NCI-H1417 treated with DMSO at 0.1 percent for 48 hours (cell line): ENCODE measurements at places on chromosomes 11 and 22.

DNA sequence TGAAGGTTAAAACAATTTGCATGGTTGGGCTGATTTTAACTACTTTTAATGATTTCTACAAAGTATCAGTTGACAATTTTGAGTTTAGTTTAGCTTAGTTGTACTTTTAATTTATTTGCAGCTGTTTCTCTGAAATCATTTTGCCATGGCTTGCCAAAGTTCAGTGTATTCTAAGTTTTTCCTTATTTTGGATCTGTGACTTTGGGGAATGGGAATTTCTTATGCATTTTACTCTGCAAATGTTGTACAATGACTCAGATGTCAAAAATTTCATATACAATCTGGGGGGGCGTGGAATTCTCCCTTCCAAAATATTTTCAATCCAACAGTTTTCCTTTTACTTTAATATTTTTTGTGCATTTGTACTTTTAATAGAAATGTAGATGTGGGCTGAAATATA lies 8.9 kb upstream of the DCHS1 start:
- no peak for DNase-seq

DNA sequence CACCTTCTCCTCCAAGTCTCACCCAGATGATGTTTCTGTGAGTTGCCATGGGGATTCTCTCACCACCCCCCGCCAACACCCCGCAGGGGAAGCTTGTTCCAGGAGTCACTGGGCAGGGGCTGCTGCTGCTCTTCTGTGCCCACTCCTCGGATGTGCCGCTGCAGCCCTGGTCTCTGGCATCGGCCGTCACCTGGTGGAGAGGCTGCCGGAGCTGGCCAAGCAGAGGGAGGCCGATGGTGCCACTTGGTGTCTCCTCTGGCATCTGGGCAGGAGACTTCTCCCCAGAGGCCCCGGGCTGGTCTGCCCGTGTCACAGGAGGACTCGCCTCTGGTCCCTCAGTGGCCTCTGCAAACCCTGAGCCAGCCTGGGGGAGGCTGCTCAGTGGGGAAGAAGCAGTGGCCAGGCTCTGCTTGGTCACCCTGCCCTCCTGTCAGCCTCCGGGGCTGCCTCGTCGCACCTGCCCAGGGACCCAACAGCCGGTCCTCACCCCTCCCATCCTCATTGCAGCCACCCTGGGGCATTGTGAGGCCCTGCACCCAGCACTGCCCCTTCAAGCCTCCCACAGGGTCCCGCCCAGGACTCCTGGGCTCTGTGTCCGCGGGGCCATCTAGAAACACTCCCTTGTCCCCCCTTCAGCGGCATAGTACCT lies 424 bp upstream of the ADORA2A start:
- no peak for DNase-seq

GRCh38 chr11:122424636-122425035 lies 230.9 kb upstream of the UBASH3B start:
- DNase-seq = no peak

DNA sequence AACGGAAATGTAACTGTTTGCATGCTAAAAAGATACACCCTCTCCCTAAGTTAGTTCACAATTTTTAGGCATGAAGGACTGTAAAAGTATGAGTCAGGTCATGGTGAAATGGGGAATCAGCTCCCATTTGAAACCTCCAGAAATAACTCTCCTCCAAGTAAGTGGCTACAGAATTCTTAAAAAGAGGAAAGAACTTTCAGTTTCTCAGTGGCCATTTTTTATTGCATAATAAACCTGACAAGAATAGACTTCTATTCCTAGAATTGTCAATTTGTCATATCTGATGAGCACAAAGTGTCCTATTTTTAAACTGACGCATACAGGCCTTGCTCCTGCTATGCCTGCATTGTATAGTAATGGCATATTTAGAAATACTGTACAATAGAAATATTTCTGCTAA lies 612.2 kb downstream of the CNTN5 start:
- DNase-seq = no peak

DNA sequence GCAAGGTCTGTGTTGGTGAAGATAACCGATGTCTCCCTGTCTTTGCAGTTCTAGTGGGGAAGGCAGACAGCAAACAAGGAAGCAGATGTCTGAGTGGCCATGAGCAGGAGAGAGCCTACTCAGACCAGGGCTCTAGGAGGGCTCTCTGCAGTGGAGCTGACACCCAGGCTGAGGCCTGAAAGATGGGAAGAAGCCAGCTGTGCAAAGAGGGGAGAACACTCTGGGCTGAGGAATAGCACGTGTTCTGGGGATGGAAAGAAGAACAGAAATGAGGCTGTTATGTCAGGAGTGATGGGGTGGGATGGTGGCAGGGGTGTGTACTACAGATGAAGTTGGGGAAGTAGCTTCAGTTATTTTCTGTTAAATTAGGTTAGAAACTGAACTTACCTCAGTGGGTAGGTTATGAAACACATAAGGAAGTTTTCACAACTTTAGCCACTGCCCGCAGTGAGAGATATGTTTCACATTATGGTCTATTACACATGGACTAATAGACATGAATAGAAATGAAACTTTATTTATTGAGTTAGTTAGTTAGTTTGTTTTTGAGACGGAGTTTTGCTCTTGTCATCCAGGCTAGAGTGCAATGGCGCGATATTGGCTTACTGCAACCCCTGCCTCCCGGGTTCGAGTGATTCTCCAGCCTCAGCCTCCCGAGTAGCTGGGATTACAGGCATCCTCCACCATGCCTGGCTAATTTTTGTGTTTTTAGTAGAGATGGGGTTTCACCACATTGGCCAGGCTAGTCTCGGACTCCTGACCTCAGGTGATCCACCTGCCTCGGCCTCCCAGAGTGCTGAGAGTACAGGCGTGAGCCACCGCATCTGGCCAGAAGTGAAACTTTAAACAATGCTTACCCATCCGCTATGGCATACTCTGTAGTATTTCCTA lies 7.8 kb downstream of the DCPS start:
- no peak for DNase-seq

DNA sequence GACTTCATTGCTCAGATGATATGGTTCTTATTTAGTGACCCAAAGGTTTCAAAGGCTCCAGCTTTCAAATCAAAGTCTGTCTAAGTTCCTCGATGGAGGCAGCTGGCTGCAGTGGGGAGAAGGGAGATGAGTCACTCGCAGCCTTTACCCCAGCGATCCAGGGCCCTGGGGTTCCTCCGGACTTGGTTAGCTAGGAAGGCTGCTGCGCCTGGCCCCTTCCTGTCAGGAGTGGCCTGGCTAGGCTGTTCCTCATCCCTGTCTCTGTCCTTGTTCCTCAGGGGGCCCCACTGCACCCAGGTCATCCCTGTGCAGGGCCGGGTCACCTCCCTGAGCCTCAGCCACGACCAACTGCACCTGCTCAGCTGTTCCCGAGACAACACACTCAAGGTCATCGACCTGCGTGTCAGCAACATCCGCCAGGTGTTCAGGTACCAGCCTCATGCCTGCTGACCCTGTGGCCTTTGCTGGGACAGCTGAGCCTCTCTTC lies 13.9 kb downstream of the ATG16L2 start:
- DNase-seq = no peak

- DNase-seq = no peak
Measured at GRCh38 chr22:35728639-35729308, 11.1 kb downstream of the APOL5 start.

DNA sequence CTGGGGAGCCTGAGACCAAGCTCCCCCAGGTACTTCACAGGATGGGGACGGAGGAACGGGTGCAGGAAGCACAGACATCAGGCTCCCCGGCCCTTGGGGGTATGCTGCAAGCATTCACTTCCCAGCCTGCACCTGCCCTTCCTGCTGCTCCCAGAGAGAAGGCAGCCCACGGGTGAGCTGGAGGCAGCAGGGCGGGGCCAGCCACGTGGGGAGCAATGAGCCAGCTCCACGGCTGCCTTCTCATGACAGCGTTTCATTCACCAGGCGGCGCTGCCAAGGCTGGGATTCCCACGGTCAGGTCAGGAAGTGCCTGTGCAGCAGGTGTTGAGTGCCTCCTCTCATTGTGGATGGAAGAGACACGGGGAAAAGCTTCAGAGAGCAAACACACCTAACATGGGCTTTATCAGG lies 14.5 kb upstream of the PHLDA2 start:
- DNase-seq = no peak

DNA sequence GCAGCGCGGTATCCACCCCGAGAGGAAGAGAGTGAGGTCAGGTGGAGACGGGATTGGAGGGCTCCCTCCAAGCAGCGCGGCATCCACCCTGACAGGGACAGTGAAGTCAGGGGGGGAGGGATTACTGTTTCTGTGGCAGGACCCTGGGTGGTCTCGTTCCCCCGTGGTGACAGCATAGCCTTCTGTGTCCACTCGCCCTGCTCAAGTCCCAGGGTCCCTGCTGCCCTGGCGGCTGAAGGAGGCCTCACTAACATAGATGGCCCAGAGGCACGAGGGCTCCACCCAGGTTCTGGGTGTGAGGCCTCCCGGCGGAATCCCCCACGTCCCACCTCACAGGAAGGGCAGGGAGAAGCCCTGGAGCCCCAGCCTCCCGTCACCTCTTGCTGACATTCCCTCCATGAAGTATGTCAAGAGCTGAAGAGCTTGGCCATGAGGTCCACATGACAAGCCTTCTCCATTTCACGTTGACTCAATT lies 636.1 kb downstream of the BRD1 start:
- no peak for DNase-seq

DNA sequence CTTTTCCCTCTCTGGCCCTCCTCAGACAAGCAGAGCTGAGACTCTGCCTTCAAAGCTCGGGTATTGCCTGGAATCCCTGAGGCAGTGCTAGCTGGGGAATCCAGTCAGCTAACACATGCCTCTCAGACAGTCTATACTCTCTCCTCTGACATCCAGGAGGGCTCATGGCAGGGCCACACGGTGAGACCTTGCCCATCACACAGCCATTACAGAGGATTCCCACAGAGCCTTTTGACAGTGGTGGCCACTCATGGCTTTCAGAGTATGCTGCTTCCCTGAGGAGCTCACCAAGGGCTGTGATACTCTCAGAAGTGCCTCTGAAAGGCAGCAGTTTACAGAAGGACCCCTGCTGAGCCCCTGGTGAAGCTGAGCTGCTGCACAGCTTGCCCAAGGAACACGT lies 165.3 kb downstream of the RRAS2 start:
- no peak for DNase-seq

DNA sequence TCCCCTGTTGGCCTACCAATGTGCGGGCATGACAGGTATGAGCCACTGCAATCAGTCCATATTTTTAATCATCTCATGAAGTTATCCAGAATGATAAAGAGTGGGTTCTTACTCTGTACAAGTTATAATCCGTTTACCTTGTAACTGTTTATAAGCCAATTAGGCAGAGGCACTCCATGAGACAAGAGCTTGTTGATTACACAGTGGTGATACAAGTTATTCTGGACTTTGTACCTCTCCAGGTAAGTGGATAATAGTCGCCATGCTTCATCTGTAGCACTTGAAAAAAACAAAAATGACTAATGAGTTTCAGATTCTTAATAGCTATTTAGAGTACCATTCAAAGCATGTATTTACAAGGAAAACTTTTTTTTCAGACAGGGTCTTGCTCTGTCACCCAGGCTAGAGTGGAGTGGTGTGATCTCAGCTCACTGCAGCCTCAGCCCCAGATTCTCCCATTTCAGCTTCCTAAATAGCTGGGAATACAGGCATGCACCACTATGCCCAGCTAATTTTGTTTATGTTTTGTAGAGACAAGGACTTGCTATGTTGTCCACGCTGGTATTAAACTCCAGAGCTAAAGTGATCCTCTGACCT lies 17.7 kb upstream of the FNBP4 start:
- DNase-seq = no peak

DNA sequence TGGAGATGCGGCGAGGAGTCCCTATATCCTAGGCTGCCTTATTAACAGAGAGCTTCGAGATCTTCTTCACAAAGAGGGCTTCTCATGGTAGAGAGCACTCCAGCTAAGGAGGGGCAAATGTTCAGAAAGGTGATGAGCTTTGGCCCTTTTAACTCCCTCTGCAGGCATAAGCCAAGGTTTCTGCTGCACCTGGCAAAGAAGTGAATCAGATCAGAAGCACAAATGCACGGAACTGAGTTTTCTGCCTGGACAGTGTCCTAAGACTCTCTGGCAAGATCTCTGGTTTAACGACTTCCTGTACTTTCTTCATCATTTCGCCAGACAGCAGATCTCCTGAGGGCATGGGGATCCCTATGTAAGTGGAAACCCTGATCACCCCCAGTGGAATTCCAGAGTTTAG lies 37.2 kb downstream of the POU2AF3 start:
- DNase-seq = no peak

DNA sequence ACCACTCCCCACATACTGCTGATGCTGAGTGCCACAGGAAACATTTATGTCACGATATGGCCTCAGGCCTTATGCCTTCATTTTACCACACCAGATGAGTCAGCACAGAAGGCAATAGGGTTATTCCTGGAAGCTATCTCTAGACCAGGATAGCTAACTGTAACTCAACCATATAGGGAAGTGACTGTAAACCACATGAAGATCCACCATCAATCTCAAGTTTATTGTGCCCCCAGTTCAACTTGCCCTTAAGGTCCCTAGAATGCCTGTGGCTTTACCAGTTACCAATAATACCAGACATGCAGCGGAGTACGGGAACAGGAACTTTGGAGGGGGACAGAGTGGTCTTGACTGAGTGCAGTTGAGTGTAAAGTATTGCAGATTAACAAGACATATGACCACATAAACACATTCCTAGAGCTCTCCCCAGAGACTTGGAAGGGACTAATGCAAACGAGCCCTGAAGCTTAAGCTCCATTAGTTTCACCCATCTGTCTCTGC lies 180.9 kb downstream of the KIF18A start:
- DNase-seq = no peak

DNA sequence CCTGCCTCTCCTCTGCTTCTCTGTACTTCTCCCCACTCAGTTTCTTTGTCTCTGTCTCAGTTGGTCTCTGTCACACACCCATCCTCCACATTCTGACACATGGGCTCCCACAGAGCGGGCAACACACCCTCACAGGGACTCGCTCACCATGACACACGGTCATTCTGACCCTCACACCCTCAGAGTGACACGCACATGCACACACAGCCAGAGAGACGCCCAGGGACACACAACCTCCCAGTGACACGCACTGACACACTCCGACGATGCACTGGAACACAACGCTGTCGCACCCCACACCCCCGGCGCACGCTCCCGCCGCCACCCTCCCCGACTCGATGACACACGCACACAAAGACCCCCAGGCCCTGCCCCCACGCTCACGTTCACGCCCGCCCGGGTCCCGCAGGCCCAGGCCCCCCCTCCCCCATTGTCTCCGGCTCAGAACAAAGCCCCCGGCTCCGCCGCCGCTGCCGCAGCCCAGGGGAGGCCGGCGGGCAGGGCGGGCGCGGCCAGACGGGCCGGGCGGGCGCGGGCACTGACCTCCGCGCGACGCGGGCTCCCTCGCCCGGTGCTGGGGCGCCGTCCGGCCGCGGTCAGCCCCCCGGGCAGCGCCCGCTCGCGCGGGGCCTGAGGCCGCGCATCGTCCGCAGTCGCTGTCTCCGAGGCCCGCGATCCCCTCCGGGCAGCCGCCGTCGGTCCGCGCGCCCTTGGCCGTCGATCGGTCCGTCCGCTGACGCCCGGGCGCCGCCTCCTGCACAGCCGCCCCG lies 404 bp downstream of the DCHS1 start:
- DNase-seq = no peak
